T-helper 17 cell (primary cell): ENCODE measurements at places on chromosomes 2 and 18.

GRCh38 chr2:122516775-122517174 lies 761.3 kb downstream of the TSN start:
- no peak for DNase-seq

GRCh38 chr18:9204659-9205058 lies 68.1 kb downstream of the ANKRD12 start:
- no peak for DNase-seq

DNA sequence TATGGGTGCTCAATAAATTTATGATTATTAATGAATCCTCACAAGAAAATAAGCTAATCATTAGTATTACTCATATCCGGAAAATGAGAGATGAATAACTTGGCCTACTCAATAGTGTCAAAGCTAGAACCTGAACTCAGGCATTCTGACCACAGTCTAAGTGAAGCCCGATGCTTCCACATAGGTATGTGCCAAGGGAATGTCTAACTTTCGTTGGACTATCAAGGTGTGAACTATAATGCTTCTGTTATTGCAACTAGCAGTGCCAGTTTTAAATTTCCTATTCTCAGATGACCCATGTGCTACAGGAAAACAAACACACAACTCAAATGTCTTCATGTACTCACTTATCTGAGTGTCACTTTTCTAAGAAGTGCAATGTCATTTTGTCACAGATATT lies 1.8 kb downstream of the BARD1 start:
- DNase-seq: no peak

DNA sequence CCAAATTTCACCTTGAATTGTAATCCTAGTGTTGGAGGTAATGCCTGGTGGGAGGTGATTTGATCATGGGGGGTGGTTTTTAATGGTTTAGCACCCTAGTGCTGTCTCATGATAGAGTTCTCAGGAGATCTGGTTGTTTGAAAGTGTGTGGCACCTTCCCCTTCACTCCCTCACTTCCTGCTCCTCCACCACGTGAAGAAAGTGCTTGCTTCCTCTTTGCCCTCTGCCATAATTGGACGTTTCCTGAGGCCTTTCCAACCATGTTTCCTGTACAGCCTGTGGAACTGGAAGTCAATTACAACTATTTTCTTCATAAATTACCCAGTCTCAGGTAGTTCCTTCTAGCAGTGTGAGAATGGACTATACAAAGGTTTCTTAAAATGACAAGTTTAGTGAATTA lies 251.8 kb upstream of the NETO1 start:
- no peak for DNase-seq

- DNase-seq: no peak
Measured at GRCh38 chr2:16650287-16651249, 15.1 kb downstream of the CYRIA start.

GRCh38 chr18:1774261-1774660 lies 797.0 kb downstream of the METTL4 start:
- DNase-seq: no peak

GRCh38 chr2:174794851-174795374 lies 30.6 kb upstream of the CHRNA1 start:
- DNase-seq: no peak
